ENCODE measurements at places on chromosomes 11 and 22.

GRCh38 chr11:115776916-115777315 lies 272.7 kb upstream of the CADM1 start:
- no peak for DNase-seq

- DNase-seq, result no peak
Observed at GRCh38 chr11:46984548-46984947, 48.0 kb downstream of the CSTPP1 start.

DNA sequence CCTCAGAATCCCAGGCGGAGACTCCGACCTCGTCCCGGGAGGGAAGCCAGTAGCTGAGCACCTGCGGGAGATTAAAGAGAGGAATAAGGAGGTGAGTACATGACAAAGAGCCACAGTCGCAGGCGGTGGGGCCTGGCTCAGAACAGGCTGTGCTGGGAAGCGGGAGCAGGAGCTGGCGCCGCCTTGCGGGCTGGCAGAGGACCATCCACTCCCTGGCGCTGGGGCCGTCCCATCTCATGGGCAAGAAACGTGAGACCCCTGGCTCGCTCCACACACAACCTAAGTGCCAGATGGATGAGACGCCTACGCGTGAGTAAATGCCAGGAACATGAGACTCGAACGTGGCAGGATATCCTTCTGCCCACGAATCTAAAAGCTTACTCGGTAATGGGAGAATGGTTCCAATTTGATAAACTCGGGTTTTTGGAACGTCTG lies 6.3 kb downstream of the CEND1 start:
- no peak for DNase-seq

DNA sequence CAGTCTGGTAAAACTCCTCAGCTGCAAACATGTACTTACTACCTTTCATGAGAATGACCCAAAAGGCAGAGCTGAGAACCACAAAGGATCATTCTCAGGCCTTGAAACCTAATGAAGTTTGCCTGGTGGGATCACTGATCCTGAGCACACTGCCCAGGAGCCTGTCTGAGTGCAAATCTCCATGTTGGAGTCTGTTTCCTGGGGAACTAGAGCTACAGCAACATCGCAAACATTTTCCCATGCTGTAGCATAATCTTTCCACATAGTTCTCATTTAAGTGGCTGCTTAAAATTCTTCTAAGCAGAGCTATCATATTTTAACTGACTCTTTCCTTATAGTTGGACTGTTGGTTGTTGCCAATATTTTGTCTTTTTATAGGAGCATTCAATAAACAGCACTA lies 58.5 kb downstream of the GUCY1A2 start:
- DNase-seq, result no peak

DNA sequence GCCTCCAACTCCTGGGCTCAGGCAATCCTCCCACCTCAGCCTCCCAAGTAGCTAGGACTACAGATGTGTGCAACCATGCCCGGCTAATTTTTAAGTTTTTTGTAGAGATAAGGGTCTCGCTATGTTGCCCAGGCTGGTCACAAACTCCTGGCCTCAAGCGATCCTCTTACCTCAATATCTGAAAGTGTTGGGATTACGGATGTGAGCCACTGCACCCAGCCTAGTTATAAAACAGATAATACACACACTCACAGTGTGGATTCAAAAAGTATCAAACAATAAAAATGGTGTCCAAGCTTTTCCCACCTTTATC lies 377 bp upstream of the CCDC188 start:
- DNase-seq, result no peak

GRCh38 chr22:36467946-36468345 lies 13.5 kb downstream of the TXN2 start:
- DNase-seq, result no peak

DNA sequence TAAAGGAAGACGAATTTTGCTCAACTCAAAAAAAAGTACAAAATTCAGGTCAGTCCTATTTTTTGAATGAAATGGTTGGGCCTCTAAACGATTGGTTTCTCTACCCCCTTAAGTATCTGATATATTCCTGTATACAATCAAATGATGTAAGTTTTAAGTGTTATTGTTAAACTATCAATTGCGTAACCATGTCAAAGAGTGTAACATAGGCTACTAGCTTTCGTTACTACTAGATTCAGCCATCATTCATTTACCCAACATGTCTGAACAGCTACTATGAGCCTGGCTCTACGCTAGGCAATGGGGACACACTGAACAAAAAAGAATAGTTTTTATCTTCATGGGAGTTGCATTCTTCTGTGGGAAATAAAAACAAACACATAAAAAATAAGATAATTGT lies 3.3 kb downstream of the RAB6A start:
- no peak for DNase-seq

DNA sequence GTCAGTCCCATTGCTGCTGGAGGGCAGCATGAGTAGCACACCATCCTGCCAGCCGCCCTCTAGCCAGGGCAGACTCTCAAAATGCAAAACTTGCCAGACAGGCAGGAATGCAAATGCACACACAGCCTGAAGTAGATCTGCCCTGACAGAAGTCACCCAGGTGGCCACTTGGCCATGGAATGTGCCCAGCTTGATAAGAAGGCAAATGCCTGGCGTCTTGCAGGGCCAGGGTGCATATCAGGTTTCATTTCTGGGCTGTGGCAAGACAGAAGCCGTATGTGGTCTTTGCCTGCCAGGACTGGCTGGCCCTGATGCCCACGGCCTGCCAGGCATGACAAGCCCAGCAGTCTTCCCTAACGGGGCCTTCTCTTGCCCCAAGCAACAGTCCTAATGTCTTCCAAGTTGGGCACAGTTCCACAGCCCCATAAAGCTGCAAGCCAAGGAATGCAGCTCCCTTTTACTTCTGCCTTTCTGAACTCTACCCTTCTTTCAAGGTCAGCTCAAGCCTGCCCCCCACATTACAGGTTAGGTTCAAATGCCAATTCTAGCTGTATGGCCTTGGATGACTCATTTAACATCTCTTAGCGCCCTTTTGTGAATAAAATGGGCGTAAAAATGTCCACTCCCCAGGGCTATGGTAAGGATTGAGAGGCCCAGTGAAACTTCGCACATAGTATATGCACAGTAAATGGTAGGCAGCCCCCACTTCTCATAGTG lies 29.7 kb downstream of the POU2AF3 start:
- DNase-seq, result no peak
